Ammon's horn (tissue), 1 donor: ENCODE measurements at places on chromosomes 13 and 19.

DNA sequence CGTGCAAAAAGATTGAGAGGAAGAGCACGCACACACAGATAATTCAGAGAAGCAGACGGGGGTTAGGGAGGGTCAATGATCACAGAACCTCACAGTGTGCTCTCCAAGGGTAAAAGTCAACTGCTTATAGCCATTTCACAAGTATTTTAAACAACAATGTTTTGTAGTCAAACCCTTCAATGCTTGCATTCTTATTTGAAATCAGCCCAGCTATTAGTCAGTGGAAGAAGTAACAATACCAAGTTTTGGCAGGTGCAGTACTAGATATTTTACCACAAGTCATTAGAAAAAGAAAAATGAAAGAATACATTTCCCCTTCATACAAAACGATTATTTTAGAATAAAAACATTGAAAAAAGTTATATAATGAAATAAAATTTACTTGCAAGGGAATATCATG lies 2.6 kb downstream of the CSNK1A1L start:
- no peak for DNase-seq

GRCh38 chr19:19026299-19026971 lies 6.9 kb downstream of the SUGP2 start:
- DNase-seq = no peak

GRCh38 chr13:55566334-55566733 lies 1574.4 kb upstream of the PRR20A start:
- no peak for DNase-seq

- DNase-seq = no peak
These were observed 2.7 kb upstream of the CCDC97 start for GRCh38 chr19:41307090-41307875.
